ENCODE measurements at places on chromosomes 3 and 15. TPM values are rescaled to one million over a fixed set of nuclear protein-coding genes. Genes with fewer than 3 reads are reported as not detected.

The CATSPER2 gene
- total RNA-seq, result 0.51 TPM

The ASTE1 gene
- 9.0 TPM for total RNA-seq

The NKIRAS1 gene
- total RNA-seq, result 6.1 TPM

The ACOX2 gene
- not detected for total RNA-seq

The ZIC1 gene
- total RNA-seq, result not detected

The LYZL4 gene
- not detected for total RNA-seq

The SNX22 gene
- total RNA-seq, result 0.76 TPM

The CIDEC gene
- total RNA-seq, result not detected

The LRTM1 gene
- total RNA-seq, result not detected

The C3orf22 gene
- total RNA-seq, result not detected

The DNAH12 gene
- total RNA-seq, result 0.08 TPM

The C3orf85 gene
- not detected for total RNA-seq

The IGSF11 gene
- total RNA-seq, result not detected

The PLOD2 gene
- 1.0 TPM for total RNA-seq

The ESYT3 gene
- 0.13 TPM for total RNA-seq

The GOLGA8S gene
- 0.11 TPM for total RNA-seq

The DPP8 gene
- total RNA-seq, result 29.8 TPM

The INSYN1 gene
- not detected for total RNA-seq

The KLHL40 gene
- not detected for total RNA-seq

The SLC22A13 gene
- 0.23 TPM for total RNA-seq

The RTP3 gene
- not detected for total RNA-seq

The SEMA3G gene
- 0.19 TPM for total RNA-seq

The TMEM207 gene
- total RNA-seq, result not detected

The GALK2 gene
- total RNA-seq, result 30.2 TPM

The XCR1 gene
- total RNA-seq, result not detected

The TRPM7 gene
- total RNA-seq, result 46.3 TPM

The HRG gene
- not detected for total RNA-seq

The SLC15A2 gene
- total RNA-seq, result 0.84 TPM

The TP63 gene
- total RNA-seq, result 0.53 TPM

The CCDC80 gene
- total RNA-seq, result not detected

The PLSCR4 gene
- not detected for total RNA-seq

The PP2D1 gene
- total RNA-seq, result not detected

The P2RY13 gene
- not detected for total RNA-seq

The CELF6 gene
- total RNA-seq, result 0.42 TPM

The MRAS gene
- not detected for total RNA-seq

The FHIT gene
- 5.0 TPM for total RNA-seq

The RASL12 gene
- total RNA-seq, result not detected

The PGBD4 gene
- 3.4 TPM for total RNA-seq

The GOLGA8G gene
- not detected for total RNA-seq

The CDHR4 gene
- not detected for total RNA-seq

The SLC51A gene
- not detected for total RNA-seq

The ALPK3 gene
- 0.06 TPM for total RNA-seq
